Stimulated activated CD8-positive, alpha-beta memory T cell treated with anti-CD3 and anti-CD28 coated beads, Interleukin-15, amount 100 ng/mL, for 48 hours (primary cell): ENCODE measurements at places on chromosomes 7 and 10.
A peak's percentile ranks its signal among the peaks of the same experiment; 100 is the strongest.

DNA sequence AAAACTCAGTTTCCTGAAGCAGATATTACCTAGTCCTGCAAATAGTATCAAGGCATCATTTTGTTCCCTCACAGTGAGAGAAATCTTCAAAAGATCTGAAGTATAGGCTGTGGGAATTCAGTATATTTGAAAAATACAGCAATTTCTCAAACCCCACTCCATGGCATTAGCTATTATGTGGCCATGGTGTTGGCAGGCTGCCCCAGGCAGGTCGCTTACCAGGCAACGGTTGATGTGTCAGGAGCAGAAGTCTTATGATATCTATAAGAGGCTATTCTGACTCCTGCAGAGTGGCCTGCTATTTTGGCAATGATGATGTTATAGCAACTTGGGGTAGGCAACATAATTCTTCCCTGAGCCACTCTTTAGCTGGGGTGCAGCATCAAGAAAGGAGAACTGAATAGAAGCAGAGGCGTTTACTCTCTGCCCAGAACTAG lies 187.9 kb downstream of the PLXDC2 start:
- DNase-seq: no peak

GRCh38 chr10:94218493-94219183 lies 144.1 kb downstream of the NOC3L start:
- DNase-seq: no peak

DNA sequence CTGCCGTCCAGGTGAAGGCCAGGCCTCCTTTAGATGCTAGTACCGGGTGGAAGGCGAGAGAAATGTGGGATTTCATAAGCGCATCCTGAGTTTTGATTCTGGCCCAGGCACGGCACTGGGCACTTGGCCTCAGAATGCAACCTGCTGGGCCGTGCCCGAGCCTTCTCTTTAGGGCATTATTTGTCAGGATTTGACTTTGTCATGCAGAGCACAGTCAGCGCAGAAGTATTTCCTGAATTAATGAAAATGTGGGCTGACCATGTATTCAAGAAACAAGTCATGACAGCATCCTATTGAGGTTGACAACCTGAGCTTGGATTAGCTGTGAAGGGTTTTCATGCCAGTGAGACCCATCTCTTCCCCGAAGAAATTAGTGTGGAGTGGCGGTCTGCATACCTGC lies 34.4 kb downstream of the RCC1L start:
- DNase-seq: no peak

DNA sequence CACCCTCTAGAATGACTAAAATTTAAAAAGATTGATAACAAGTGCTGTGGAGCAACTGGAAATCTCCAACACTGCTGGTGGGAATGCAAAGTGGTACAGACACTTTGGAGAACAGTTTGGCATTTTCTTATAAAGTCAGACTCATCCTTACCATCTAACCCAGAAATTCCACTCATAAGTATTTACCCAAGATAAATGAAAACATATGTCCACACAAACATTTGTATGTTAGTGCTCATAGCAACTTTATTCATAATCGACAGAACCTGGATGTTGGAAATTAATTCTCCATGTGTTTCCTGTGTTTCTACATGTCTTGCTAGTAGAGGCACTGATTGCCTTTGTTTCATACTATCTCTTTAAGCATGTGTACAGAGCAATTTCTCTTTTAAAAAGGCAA lies 282.4 kb downstream of the AHR start:
- no peak for DNase-seq

DNA sequence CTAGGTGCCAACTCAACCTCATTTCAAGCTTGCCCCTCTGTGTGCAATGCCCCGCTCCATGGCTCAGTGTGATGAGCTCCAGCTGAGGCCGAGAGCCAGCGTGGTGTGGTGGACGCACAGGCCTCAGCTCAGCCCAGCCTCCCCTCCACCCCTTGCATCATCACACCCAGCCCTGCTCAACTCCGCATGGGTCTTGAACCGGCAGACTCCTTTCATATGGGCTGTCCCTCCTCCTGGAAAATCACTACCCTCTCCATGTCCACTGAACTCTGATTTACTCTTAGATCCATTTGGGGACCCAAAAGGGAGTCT lies 16.6 kb upstream of the SLC18A3 start:
- DNase-seq: no peak

GRCh38 chr10:127198307-127198706 lies 1.9 kb upstream of the INSYN2A start:
- no peak for DNase-seq

DNA sequence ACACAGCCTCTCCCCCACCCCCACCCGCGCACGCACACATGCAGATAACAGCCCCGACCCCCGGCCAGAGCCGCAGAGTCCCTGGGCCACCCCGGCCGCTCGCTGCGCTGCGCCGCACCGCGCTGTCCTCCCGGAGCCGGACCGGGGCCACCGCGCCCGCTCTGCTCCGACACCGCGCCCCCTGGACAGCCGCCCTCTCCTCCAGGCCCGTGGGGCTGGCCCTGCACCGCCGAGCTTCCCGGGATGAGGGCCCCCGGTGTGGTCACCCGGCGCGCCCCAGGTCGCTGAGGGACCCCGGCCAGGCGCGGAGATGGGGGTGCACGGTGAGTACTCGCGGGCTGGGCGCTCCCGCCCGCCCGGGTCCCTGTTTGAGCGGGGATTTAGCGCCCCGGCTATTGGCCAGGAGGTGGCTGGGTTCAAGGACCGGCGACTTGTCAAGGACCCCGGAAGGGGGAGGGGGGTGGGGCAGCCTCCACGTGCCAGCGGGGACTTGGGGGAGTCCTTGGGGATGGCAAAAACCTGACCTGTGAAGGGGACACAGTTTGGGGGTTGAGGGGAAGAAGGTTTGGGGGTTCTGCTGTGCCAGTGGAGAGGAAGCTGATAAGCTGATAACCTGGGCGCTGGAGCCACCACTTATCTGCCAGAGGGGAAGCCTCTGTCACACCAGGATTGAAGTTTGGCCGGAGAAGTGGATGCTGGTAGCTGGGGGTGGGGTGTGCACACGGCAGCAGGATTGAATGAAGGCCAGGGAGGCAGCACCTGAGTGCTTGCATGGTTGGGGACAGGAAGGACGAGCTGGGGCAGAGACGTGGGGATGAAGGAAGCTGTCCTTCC lies 620 bp downstream of the EPO start:
- DNase-seq: no peak

DNA sequence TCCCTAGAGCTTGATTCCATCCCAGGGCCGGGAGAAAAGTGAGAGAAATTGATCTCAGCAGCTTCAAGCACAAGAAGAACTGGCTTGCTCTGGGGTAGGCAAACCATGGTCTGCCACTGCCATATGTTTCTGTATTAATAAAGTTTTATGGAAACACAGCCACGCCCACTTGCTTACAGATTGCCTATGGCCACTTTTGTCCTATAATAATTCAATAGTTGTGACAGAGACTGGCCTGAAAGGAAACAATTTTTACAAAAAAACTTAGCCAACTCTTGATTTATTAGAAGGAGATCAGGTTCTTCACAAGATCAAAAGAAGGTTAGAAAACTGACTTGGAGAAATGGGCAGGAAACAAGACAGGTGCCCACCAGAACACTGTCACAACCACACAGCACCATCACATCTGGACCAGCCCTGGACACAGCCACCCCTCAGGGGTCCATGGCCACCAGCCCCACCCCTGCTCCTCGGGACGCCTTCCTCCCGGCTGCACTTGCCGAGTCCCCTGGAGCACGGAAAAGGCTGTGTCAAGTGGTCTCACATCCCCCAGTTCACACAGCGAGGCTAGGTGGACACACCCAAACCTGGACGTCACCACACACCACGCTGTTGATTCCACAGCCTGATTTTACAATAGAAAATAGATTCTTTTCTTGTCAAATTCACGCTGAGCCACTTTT lies 85.4 kb downstream of the PTPRN2 start:
- DNase-seq: no peak

- DNase-seq: no peak
Measured at GRCh38 chr7:9711259-9711918, 1262.3 kb upstream of the PHF14 start.

GRCh38 chr7:149228831-149229471 lies 10.5 kb upstream of the ZNF212 start:
- no peak for DNase-seq

DNA sequence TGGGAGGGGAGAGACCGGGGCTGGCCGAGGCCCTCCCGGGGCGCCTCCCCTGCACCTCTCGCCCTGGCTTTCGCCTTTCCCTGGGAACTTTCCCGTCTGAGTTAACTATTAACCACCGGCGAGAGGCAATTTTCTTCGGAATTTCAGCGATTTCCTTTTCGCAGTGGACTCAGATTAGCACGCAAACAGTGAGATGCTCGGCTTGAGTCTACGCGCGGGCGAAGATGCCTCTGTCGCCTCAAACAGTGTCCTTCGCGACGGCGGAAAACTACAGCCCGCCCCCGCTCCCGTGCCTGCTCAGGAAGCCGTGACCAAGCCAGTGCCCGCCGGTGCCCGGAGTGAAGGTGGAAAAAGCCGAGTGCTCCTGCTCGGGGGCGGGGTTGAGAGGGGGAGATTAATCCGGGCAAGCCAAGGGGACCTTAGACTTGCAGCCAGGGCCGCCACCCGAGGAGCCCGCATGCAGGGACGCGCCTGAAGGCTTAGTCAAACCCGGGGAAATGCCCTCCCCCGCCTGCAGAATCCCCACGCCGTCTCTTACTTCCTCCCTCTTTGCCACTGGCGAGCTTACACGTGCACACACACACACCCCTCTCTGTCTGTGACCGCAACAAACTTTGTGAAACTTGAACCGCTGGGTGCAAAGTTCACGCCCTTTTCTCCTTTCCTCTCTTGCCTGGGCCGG lies 14.5 kb upstream of the PAX2 start:
- peak; percentile 34 for DNase-seq

DNA sequence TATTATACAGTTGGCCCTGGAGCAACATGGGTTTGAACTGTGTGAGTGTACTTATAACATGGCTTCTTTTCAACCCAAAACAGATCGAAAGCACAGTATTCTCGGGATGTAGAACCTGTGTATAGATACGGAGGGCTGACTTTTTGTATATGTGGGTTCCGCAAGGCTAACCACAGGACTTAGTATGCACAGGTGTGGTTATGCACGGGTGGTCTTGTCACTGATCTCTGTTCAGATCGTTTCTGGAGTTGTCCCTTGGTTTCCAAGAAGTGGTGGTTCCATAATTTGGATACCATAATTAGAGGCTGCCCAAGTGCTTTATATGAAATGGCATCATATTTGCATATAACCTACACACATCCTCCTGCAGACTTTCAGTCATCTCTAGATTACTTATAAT lies 10.9 kb upstream of the BHLHA15 start:
- DNase-seq: no peak

- no peak for DNase-seq
Measured at GRCh38 chr7:28840592-28840995, 117.5 kb downstream of the TRIL start.

- no peak for DNase-seq
Measured at GRCh38 chr10:99329554-99330346, 594 bp downstream of the CNNM1 start.

DNA sequence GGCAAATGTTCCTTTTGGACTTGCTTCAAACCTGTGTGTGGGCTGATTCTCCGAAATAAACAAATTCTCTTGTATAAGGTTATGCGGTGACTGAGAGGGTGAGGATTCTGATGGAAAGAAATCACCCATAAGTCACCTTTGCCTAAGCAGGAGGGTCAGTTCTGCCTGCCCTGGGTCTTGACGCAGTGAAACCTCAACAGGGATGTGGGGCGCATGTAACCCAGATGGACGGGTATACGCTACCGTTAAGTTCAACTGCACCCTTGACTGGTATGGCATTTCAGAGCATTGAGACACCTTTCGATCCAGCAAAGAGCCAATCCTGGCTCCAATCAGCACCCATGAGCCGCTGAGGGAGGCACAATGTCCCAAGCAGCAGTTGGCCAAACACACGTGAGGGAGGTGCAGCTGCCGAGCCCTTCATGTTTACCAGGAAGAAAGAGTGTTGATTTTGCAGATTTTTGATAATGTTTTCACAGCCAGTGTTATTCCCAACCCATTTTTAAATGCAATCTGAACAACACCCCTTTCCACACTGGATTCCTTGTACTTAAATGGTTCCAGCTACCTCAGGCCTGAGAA lies 48.1 kb downstream of the SORBS1 start:
- DNase-seq: no peak

- no peak for DNase-seq
Measured at GRCh38 chr10:42953684-42954674, 122.9 kb upstream of the RET start.

- no peak for DNase-seq
Measured at GRCh38 chr10:47254611-47255010, 45.4 kb upstream of the GDF10 start.

DNA sequence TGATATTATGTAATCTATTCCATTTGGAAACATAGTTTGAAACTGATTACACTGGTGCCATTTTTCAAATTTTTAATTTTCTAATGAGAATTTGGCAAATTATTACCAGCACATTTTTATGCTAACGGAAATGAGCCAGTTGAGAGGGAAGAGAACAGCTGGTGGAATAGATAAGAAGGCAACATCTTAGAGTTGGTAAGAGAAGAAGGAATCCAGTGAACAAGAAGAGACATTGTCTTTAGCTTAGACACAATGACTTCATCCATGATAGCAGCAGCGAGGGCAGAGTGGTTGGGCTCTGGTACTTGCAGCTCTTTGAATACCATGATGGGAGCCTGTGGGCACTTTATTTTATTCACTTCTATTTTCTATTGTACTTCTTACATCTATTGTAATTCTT lies 89.6 kb downstream of the CHRM2 start:
- no peak for DNase-seq

- DNase-seq: no peak
Measured at GRCh38 chr7:6164491-6164890, 107.9 kb downstream of the CYTH3 start.

DNA sequence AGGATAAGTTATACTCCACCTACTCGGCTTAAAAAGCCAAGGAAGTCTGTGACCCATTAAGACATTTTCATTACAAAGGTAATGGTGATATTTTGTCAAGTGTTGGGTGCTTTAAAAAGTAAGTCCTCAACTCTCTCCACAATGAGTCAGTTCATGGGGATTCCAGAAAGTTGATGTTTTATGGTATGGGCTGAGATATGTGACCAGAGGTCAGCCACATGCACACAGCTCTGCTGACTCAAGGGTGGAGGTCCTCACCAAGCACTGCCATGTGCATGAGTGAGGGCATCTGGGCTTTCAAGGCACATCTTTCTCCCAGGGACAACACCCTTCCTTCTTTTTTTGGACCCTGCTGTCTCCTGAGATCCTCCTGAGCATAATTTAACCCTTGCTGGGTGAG lies 292.9 kb downstream of the PTEN start:
- no peak for DNase-seq

DNA sequence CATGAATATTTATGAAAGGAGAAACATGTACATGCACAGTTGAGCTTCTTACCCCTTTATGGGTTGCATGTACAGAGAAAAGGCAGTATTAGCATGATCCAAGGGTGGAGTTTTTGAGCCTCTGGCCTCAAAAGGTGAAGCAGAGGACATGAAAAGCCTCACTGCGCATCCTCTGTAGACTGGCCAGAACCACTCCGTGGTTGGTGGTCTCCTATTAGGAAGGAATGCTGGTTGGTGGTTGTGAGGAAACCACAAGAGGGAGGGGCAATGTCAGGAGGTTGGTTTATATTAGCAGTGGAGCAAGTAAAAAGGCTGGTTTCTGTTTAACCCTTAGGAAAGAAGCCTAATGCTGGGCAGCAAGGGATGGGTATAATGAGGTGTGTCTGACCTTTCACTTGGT lies 37.5 kb downstream of the AHCYL2 start:
- no peak for DNase-seq
